ENCODE measurements at places on chromosomes 5 and 9. TPM values are rescaled to one million over a fixed set of nuclear protein-coding genes. Genes with fewer than 3 reads are reported as not detected.

NRG2 gene
- total RNA-seq: 0.15 TPM

MEIKIN gene
- total RNA-seq: not detected

HMCN2 gene
- total RNA-seq: not detected

DNAI1 gene
- total RNA-seq: not detected

ADAMTS16 gene
- 0.30 TPM for total RNA-seq

Data from bronchus fibroblast of lung (primary cell).